ENCODE measurements at places on chromosomes 12 and 14. TPM values are rescaled to one million over a fixed set of nuclear protein-coding genes. Genes with fewer than 3 reads are reported as not detected.

PMCH gene
- not detected for total RNA-seq

SLC17A8 gene
- total RNA-seq = not detected

KRT71 gene
- not detected for total RNA-seq

KRT77 gene
- total RNA-seq = not detected

DNA sequence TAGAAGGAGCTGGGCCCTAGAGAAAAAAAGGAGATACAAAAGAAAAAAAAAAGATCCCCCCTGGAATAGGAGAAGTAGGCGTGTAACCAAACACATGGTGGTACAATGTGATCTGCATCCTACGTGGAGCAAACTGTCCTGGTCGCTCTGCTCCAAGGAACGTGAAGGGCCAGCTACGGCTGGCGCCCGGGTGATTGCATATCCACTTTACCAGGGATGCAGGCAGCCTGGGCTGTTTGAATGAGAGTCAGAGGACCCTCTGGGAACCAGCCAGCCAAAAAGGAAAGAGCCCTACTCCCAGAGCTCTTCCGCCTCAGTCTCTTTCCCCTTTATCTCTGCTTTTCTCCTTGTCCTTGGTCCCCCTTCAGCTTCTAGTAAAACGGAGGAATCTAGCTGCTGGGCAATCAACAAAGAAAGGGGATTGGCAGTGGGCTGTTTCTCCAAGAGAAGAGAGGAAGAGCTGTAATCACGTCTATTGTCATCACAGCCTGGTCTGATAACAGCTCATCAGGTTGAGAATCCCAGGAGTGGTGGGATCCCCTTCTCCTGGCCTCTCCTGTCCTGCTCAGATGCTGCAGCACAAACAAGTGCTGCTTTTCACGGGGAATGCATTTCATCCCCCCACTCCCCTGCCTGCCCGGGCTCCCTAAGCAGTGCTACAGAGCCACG lies 156.0 kb downstream of the ADCK1 start:
- H3K36me3 ChIP-seq = no peaks in the 10 kb centered on the region
- H3K27ac ChIP-seq = no peak overlapping the region
- H3K4me1 ChIP-seq = no peaks in the 10 kb centered on the region
- H3K27me3 ChIP-seq = peaks cover 8% of the 10 kb centered on the region
- H3K4me3 ChIP-seq = no peak overlapping the region
- DNase-seq = no peak

GRCh38 chr14:35632271-35632670 lies 98.3 kb downstream of the INSM2 start:
- H3K36me3 ChIP-seq = peaks cover 36% of the 10 kb centered on the region
- no peak overlapping the region for H3K27ac ChIP-seq
- no peak for DNase-seq
- H3K4me1 ChIP-seq = peaks cover 9% of the 10 kb centered on the region

GRCh38 chr12:13591488-13591887 lies 389.9 kb downstream of the GRIN2B start:
- no peaks in the 10 kb centered on the region for H3K36me3 ChIP-seq
- H3K4me1 ChIP-seq = no peaks in the 10 kb centered on the region
- no peak for DNase-seq
- H3K27me3 ChIP-seq = no peaks in the 10 kb centered on the region
- no peak overlapping the region for H3K4me3 ChIP-seq

DNA sequence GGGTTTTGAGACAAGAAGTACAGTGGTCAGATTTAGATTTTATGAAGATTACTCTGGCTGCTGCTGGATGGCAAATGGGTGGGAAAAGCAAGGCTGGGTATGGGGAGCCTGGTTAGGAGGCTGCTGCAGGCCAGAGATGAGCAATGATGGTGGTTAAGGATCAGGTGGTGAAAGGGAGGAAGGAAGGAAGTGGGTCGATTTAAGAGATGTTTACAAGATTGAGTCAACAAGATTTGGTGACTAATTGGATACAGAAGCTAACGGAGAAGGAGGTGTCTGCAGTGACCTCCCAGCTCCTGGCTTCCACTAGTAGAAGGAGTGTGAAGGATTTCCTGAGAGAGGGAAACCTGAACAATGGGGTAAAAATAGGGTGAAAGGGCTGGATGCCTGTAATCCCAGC lies 18.7 kb downstream of the NOS1 start:
- DNase-seq = no peak
- H3K27me3 ChIP-seq = no peaks in the 10 kb centered on the region
- no peak overlapping the region for H3K4me3 ChIP-seq
- H3K36me3 ChIP-seq = no peaks in the 10 kb centered on the region

GRCh38 chr12:119936705-119937311 lies 52.2 kb upstream of the BICDL1 start:
- H3K36me3 ChIP-seq = no peaks in the 10 kb centered on the region
- H3K4me3 ChIP-seq = no peak overlapping the region
- peaks cover 32% of the 10 kb centered on the region for H3K27me3 ChIP-seq
- H3K4me1 ChIP-seq = no peaks in the 10 kb centered on the region
- DNase-seq = no peak

DNA sequence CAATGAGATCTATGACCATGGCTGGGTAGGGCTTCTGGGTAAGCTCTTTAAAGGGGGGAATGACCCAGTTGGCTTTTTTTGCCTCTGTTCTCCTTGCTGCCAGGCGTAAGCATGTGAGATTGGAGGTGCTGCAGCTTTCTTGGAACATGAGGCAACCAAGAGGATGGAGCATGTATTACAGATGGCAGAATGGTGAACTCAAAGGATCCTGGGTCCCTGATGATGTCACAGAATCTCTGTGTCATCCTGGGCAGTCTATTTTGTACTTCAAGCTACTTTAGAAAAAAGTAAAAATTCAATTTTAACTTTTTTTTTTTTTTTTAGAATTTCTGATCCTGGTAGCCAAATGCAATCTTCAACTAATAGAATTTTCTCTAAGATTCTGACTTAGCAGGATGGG lies 8.0 kb downstream of the KRT82 start:
- no peak overlapping the region for H3K27ac ChIP-seq
- no peaks in the 10 kb centered on the region for H3K4me1 ChIP-seq
- H3K36me3 ChIP-seq = no peaks in the 10 kb centered on the region
- H3K27me3 ChIP-seq = no peaks in the 10 kb centered on the region

- H3K4me1 ChIP-seq = no peaks in the 10 kb centered on the region
- H3K36me3 ChIP-seq = no peaks in the 10 kb centered on the region
- DNase-seq = no peak
- H3K27ac ChIP-seq = no peak overlapping the region
- H3K4me3 ChIP-seq = no peak overlapping the region
- no peaks in the 10 kb centered on the region for H3K27me3 ChIP-seq
Measured at GRCh38 chr14:38128640-38129039, 79.1 kb upstream of the SSTR1 start.

- H3K36me3 ChIP-seq = peaks cover 4% of the 10 kb centered on the region
- H3K27ac ChIP-seq = no peak overlapping the region
- DNase-seq = no peak
- no peaks in the 10 kb centered on the region for H3K27me3 ChIP-seq
Measured at GRCh38 chr12:94571556-94571955, 78.8 kb downstream of the TMCC3 start.

DNA sequence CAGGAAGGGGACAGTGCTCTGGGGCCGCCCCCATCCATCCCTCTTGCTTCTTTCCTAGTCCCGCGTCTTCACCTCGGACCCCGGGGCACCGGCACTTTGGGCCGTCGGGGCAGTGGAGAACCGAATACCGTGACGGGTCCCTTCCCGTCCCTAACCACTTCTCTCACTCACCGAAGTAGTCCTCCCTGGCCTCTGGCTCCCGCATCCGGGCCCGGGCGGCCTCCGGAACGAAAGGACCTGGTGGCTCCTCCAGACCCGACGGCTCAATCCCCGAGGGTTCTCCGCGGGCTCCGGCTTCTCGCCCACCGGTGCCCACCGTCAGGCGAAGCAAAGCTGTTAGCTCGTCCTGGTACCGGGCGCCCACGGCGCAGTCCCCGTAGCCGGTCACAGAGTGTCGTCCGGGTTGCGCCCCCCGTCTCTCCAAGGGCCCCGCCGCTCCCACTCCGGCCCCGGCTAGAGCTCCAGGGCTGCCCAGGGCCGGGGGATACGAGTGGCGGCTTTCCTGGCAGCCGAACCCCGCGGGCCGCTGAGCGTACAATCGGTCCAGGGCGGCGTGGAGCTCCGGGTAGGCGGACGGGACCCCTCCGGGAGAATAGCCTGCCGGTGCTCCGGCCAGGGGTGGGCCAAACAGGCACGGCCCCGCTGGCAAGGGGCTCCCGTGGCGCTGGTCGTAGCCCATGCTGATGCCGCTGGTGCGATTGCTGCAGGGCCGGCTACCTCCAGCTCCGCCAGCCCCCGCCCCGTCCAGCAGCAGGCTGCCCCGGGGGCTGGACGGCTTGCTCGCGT lies 1.1 kb downstream of the AJUBA start:
- DNase-seq = no peak
- peak overlapping the region; percentile 75 for H3K27ac ChIP-seq
- peak overlapping the region; percentile 74 for H3K4me3 ChIP-seq

DNA sequence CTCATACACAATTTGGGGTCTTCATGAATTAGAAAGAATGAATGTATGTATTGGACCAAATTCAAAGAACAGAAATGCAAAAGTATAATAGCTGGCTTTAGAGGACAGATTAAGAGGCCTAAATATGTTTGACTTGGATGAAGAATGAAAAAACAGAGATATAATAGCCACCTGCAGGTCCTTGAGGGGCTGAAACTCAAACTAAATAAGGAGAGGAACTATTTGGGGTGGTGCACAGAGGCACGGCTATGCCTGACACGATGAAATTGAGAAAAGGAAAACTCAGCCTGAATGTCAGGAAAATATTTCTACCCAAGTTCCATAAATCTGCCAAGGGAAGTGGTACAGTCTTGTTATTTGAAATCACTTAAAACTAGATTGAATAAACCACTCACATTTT lies 222.9 kb upstream of the DDHD1 start:
- H3K36me3 ChIP-seq = no peaks in the 10 kb centered on the region
- H3K4me1 ChIP-seq = no peaks in the 10 kb centered on the region
- no peaks in the 10 kb centered on the region for H3K27me3 ChIP-seq
- no peak overlapping the region for H3K27ac ChIP-seq
- no peak for DNase-seq

DNA sequence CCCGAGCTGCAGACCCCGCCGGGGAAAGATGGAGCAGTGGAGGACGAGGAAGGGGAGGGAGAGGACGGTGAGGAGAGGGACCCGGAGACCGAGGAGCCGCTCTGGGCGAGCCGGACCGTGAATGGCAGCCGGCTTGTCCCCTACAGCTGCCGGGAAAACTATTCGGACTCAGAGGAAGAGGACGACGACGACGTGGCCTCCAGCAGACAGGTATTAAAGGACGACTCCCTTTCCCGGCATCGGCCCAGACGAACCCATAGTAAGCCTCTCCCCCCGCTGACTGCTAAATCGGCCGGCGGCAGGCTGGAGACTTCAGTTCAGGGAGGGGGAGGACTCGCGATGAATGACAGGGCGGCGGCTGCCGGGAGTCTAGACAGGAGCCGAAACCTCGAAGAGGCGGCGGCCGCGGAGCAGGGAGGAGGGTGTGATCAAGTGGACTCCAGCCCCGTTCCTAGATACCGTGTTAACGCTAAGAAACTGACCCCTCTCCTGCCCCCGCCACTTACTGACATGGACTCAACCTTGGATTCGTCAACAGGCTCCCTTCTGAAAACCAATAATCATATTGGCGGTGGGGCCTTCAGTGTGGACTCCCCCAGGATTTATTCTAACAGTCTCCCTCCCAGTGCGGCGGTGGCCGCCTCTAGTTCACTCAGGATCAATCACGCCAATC lies 962 bp downstream of the LEMD3 start:
- H3K4me3 ChIP-seq = peak overlapping the region; percentile 98
- peak; percentile 92 for DNase-seq
- H3K27ac ChIP-seq = peak overlapping the region; percentile 94
- H3K27me3 ChIP-seq = no peaks in the 10 kb centered on the region
- no peaks in the 10 kb centered on the region for H3K36me3 ChIP-seq

DNA sequence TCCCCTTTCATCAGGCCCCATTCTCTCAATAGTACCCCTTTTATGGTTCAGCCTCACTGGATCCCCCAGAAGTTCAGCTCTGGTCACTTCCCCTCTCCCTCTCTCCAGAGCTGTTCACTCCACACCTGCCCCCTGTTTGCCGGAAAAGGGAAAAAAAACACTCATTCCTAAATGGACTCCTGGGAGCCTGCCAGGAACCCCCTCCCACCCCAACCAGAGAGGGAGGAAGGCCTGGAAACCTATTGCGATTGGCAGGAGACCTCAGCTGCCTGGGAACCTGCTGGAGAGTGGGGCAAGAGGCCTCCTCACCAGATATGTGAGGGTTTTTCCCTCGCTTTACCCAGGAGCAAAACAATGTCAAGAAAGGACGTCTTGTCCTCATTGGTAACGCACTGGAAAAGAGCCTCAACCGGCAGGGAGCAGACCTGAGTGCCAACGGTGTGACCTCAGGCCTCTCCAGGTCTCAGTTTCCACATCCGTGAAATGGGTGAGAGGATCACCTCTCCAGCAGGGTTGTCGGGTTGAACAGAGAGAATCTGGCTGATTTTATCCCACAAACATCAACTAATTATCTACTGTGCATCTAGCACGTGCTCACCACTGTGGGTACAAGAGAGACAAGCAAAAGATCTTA lies 4.6 kb downstream of the DTX1 start:
- peaks cover 14% of the 10 kb centered on the region for H3K4me1 ChIP-seq
- H3K27me3 ChIP-seq = no peaks in the 10 kb centered on the region
- H3K4me3 ChIP-seq = no peak overlapping the region
- H3K36me3 ChIP-seq = no peaks in the 10 kb centered on the region
- DNase-seq = no peak

- DNase-seq = no peak
- no peak overlapping the region for H3K4me3 ChIP-seq
- no peaks in the 10 kb centered on the region for H3K36me3 ChIP-seq
Measured at GRCh38 chr14:53041067-53041466, 90.2 kb upstream of the FERMT2 start.

DNA sequence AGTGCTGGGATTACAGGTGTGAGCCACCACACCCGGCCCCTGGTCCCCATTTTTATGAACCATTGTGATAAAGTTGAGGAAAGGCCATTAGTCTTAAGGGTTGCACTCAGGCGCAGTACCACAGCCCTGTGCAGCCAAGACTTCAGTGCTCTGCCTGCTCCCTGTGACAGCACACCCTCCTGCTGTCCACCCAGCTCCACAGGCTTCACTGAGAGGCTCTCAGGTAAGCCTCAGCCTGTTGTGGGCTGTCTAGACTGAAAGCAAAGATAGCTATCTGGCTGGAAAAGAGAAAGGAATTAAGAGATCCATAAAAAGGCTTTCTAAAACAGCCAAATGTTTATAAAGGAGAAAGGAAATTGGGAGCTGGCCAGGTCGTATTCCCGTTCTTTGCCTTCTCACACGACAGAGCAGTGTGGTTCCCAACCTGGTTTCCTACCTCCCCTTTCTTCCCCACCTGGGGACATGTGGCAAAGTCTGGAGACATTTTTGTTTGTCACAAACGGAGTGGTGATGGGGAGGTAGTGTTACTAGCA lies 19.1 kb upstream of the DNM1L start:
- H3K27me3 ChIP-seq = no peaks in the 10 kb centered on the region
- peak overlapping the region; percentile 77 for H3K27ac ChIP-seq
- DNase-seq = no peak
- H3K4me3 ChIP-seq = no peak overlapping the region
- H3K36me3 ChIP-seq = no peaks in the 10 kb centered on the region
- H3K4me1 ChIP-seq = peaks cover 17% of the 10 kb centered on the region
